Keratinocyte (primary cell): ENCODE measurements at places on chromosomes 3 and 15. TPM values are rescaled to one million over a fixed set of nuclear protein-coding genes. Genes with fewer than 3 reads are reported as not detected.

DNA sequence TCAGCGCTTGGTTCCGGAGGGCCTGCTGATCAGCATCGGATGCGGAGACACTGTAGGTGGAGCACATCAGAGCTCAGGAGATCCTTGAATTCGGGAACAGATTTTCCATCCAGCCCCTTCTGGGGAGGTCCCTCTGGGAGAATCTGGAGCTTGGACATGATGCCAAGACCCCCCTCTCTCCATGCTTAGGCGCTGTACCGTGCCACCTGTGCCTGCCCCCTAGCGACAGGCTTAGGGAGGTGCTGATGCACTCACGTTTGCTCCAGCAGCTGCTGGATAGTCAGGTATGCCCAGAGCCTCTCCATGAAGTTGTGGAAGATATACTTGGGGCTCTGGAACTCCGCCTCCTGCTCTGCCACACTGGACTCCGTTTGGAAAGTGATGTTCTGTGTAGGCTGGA lies 9.7 kb downstream of the ITIH4 start:
- no peak for DNase-seq

- no peak for DNase-seq
These were observed 25.7 kb downstream of the DNAH12 start for GRCh38 chr3:57518276-57518915.

CGNL1 gene
- 0.05 to 0.09 TPM (median 0.07 TPM) in 3 replicates for polyA plus RNA-seq

GRCh38 chr3:29263476-29263875 lies 17.4 kb upstream of the RBMS3 start:
- no peak for DNase-seq

DNA sequence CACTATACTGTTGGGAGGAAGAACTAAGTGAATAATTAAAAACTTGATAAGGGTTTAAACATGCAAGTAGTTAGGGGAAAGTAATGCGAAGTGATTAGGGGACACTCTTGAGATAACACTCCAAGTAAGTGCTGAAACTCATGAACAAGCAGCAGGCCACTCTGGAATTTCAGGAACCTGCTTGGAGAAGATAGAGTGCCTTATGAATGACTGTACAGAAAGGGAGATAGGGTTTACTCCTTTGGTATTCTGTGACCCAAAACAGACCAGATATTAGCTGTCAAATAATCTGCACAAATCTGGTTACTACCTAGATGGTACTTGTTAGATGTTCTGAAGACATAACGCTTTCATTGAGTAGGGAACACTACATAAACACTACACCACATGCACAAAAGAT lies 85.6 kb downstream of the FRMD4B start:
- DNase-seq = no peak

GRCh38 chr3:178382449-178383061 lies 153.7 kb upstream of the KCNMB2 start:
- no peak for DNase-seq

DNA sequence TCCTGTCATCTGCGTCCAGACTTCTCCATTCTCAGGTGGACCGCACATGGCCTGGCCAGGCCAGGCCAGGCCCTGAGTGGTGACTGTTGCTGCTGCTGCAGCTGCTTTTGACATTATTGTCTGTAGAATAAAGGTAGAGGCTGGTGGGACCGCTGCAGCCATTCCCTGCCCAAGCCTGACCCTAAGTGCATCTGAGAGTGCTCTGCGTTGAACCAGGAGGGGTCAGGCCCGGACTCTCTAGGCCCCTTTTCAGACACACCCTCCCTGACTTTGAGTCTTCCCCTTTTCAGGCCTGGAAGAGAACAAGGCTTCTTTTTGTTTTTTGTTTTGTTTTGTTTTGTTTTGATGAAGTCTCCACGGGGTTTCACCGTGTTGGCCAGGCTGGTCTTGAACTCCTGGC lies 54.6 kb upstream of the FLNB start:
- no peak for DNase-seq

- DNase-seq = no peak
These were observed 12.9 kb downstream of the MB21D2 start for GRCh38 chr3:192904632-192905289.

DNA sequence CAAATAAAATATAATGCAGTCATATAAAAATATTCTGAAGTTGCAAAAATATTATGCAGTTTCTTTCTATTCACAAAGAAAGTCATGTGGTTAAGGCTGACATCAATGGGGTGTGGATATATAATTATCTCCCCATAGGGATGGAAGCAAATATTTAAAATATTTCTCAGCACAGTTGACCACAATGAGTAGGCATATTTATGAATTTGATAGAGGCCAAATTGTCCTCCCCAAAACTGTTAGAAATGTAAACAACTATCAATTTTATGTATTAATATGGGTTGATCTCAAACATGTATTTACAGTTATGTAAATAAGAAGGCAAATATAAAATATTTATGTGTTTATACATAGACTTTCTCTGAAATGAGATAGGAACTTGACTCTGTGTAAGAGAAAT lies 246.0 kb upstream of the CBLB start:
- DNase-seq = no peak

DNA sequence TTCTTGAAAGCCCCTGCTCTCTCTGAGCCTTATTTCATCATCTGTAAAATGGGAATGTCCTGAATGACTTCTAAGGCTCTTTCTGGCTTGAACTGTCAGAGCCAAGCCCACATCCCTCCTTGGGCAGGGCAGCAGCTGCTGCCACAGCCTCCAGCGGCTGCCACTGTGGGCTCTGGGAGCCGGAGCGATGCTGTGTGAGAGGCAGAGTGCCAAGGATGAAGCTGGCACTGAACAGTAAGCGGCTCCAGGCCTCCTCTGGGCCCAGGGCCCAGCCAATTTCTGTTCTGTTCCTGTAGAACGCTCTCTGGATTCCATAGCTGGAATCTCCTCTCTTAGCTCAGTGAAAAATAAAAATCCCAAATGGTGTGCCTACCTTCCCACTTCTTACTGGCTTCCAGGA lies 4.4 kb downstream of the CPLX3 start:
- DNase-seq = no peak

- DNase-seq = no peak
These were observed 765 bp upstream of the MAPKAPK3 start for GRCh38 chr3:50616003-50616769.

- no peak for DNase-seq
These were observed 468.9 kb downstream of the MCTP2 start for GRCh38 chr15:94700211-94700610.

GRCh38 chr3:45786801-45787495 lies 9.4 kb downstream of the SLC6A20 start:
- no peak for DNase-seq

DNA sequence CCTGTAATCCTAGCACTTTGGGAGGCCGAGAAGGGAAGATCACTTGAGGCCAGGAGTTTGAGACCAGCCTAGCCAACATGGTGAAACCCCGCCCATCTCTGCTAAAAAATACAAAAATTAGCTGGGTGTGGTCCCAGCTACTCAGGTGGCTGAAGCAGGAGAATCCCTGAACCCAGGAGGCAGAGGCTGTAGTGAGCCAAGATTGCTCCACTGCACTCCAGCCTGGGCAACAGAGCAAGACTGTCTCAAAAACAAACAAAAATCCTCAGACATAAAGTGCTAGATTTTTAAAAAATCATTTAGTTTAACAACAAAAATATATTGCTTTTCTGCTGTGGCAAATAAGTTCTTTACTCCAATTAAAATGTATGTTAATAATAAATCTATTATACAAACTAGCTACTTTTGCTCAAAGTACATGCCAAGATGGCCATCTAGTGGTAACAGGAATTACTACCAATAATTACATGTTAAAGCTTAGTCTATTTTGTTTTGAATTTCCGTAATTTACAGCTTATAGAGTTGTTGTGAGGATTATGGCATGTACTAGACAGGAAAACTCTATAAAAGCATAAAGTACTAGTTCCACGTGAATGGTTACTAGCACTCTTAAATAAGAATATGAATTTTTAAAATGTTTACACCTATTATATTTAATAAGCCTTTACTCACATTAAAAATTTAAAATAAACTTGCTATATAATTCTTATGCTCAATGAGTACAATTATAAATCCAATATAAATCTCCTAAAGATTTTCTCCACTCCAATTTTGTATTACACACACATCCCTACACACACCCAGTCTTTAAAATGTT lies 39.0 kb downstream of the GABPB1 start:
- no peak for DNase-seq

NAALADL2 gene
- polyA plus RNA-seq = 0.63 to 0.87 TPM (median 0.75 TPM) in 3 replicates

DNA sequence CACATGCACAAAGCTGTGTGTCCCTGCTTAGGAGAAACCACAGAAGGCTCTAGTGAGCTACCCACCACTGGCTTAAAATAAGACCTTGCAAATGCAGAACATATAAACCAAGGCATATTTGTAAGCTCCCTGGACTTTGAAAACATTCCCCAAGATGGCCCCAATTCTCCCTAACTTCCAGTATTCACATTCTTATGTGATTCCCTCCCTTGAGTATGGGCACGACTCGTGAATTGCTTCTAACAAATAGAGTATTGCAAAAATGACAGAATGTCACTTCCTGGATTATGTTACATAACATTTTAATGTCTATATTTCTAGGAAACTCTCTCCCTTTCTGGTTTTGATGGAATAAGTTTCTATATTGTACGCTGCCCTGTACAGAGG lies 131.8 kb upstream of the MCTP2 start:
- no peak for DNase-seq

NDN gene
- polyA plus RNA-seq = 0.57 to 0.76 TPM (median 0.75 TPM) in 3 replicates

DNA sequence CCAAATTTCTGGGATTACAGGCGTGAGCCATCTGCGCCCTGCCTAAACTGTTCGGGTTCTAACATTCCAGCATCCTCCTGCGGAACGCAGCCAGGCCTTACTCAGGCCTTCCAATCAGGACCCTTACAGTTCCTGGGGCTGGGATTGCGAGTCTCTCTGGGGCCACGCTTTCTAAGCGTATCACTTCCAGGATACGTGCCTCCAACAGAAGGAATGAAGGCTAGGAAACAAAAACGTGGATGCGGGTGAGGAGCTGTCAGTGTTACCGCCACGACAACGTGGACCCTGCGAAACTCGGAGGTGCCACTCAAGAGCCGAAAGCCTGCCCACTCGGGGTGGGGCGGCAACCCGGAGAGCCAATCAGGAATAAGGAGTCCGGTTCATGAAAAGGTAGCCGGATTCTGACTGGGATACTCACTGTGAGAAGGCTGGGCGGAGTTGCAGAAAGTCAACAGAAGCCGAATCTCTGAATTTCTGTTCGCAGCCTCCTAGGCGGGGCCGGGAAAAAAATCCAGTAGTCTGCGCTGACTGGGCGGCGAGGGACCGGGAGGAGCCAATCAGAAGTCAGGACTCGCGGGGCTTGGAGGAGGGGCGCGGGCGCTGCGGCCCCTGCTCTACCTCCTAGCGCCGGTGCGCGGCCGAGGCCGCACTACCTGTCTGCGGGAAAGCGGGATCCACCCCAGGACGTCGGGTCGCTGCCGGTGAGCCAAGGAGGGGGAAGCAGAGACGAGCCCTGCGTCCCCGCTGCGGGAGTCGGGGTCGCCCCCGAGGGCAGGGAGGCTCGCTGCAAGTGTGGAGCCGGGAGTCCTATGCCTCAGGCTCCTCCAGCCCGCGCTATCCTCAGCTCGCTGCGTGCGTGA lies at the start of gene HYKK:
TSS of gene HYKK (plus strand) at position 607 of the 860 bp plus-strand sequence. CDS start 5,512 bp downstream, outside the sequence.
- DNase-seq = peak; percentile 80

GRCh38 chr3:119598410-119599098 lies 869 bp downstream of the PLA1A start:
- no peak for DNase-seq

SH3GL3 gene
- polyA plus RNA-seq = 0.04 to 0.20 TPM (median 0.07 TPM) in 3 replicates

XIRP1 gene
- polyA plus RNA-seq = not detected in 3 replicates

TM4SF18 gene
- not detected in 3 replicates for polyA plus RNA-seq

GRCh38 chr3:27927882-27928281 lies 205.8 kb upstream of the EOMES start:
- DNase-seq = no peak

IQCF5 gene
- polyA plus RNA-seq = not detected in 3 replicates

STARD5 gene
- 38.8 to 56.4 TPM (median 40.2 TPM) in 3 replicates for polyA plus RNA-seq

LRCH3 gene
- polyA plus RNA-seq = 31.6 to 50.2 TPM (median 47.4 TPM) in 3 replicates

DNA sequence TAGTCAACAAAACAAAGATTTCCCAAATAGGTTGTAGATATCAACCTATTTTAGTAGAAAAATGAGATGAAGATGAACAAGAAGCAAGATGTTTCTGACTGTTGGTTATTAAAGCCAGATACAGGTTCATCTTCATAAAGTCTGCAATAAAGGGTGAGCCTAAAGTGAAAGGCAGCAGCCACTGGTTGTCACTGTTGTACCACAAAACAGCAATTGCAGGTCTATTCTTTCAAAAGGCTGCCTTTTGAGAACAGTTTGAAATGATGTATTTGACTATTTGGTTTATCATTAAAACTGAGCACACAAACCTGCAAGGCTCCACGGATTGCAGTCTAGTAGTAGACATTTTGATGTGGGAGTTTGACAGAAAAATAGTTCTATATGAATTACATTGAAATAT lies 543.4 kb downstream of the GBE1 start:
- DNase-seq = no peak

- DNase-seq = no peak
These were observed 19.4 kb upstream of the IQCF6 start for GRCh38 chr3:51798411-51798963.

- DNase-seq = no peak
These were observed 500 bp upstream of the RAB6B start for GRCh38 chr3:133896002-133896761.

DNA sequence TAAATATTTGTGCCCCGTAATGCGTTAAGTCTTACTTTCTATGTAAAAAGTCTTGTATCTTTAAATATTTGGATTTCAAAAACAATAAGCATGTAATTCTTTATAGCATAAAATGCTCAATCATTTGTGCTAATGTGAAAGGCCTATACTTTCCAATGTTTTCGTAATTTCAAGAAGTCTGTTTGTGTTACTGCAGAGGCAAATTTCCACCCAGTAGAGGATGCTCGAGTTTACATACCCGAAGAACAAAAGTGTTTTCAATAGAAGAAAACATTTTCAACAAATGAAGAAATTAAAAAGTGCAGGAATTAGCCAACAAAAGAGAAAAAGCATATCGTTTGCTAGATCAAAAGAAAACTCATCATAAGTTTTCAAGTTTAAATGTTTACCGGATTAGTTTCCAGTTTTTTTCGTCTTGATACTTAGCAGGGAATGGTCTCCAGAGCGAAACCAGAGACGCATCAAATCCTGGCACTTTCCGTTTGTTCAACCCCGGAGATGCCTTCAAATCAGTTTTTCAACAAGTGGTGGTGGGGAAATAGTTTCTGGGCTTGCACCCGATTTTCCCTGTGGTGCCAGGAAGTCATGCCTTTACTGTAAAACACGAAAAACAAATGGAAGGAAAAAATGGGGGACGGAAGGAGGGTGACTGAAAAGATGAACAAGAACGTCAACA lies 1.0 kb downstream of the CGGBP1 start:
- DNase-seq = no peak
